Hippocampal formation (tissue), 2 donors: ENCODE measurements at places on chromosomes 3 and 15.

DNA sequence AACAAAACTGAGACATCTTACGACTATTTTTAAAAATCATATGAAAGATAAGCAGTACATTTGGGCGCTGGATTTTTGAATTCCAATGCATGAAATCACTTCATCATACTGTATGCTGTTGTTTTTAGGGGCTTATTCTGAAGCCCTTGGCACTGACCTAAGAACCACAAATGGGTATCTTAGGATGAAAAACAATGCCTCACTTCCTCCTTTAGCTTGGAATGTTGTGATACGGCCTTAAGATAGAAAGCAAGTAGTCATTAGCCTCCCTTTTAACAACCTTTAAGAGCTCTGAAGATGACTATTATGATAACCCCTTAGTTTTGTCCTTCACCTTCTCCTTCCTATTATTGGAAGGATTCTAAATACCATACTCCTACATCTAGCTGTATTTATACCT lies 289.8 kb downstream of the ARPP21 start:
- DNase-seq: no peak

DNA sequence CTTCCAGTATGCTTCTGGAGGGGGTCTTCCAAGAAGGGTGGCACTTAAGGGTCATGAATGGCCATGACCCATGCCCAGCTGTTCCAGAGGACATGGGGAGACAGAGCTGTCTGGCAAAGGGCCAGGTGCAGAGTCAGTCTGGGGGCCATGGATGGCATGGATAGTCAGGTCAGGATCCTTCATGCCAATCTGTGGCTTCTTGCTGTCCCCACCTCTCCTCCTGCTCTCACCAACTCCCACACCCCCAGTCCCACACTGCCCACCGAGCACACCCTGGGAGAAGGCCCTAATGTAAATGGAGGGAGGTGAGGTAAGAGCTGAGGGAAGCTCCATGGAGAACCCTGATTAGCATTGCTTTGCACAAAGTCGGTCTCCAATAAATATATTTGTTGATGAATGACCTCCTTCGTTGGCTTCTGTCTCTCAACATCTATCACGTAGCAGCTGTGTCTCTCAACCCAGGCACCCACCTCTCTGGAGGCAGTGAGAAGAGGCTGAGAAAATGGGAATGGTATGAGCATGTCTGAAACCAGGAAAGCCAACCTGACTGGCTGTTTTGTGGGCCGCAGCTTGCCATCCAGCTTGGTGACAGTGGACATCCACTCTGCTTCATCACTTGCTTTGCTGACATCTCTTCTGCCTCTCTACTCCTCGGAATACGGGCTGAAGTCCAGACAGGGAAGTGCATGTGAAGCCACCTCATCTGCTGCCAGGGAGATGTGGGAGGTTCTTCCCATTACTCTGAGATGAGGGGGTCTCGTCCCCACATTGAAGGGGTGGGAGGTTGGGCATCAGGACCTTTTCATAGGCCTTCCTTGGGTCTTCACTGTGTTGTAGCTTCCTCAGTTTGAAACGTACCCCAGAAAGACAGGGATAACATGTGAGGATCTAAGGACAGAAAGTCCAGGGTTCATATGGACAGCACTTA lies 37.7 kb upstream of the RAB6B start:
- no peak for DNase-seq

GRCh38 chr3:162738784-162739183 lies 1242.2 kb downstream of the OTOL1 start:
- no peak for DNase-seq

DNA sequence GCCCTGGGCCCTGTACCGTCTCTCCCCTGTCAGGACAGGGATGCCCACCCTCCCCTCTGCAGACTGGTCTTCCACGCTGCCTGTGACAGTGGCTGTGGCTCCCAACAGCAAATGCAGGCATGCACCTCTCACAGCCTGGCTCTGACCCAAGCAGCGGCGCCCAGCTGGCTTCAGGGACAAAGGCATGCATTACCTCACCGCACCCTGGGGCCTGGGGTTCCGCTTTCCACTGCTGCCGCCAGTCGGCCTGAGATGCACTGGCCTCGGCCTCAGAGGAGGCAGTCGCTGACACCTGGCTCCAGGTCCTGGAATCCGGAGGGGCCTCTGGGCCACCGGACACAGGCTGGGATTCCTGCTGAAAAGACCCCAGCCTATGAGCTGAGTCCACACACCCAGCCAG lies 70.3 kb downstream of the SCN5A start:
- DNase-seq: no peak

DNA sequence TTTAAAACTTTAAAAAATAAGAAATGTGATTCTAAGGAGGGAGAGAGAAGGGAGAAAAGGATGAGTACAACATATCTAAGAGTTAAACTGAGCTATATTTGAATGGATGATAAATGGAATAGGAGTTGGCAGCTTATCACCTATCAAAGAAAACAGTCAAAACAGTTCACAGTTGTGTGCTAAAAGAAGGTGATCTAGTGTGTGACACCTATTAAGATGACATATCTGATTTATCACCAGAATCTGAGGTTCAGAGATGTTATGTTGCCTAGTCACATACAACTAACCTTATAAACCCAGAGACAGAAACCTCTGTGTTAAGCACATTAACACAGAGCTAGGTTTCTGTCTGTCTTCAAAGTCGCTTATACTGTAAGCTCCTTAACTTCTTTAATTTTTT lies 3.0 kb downstream of the ATP13A3 start:
- no peak for DNase-seq

- DNase-seq: no peak
Measured at GRCh38 chr3:13371100-13372075, 48.7 kb downstream of the NUP210 start.

DNA sequence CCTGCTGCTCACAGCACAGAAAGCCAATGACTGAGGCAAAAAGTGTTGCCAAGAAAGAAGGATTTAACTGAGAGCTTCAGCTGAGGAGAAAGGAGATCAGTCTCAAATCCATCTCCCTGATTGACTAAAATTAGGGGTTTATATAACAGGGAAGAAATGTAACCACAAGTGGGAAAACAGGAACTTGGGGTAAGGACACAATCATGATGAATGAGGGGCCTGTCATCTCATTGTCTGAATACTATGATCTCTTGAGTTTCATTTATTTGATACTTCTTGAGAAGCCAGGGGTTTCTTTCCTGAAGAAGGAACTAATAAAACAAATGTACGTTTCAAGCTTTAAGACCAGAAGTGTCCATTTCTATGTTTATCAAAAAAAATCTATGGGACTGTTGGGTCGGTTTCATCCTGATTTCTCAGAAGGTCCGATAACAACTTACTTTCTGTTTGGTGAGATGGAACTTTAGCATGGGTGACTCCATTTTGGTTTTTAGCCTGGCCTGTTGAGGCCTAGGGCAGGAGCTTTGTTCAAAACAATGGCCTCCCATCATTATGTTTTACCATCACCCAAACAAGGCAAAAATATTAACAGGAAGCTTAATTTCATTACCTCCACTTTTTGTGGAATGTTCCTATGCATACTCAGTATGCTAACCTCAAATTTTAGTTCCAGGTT lies 76.6 kb upstream of the PIAS1 start:
- DNase-seq: no peak

DNA sequence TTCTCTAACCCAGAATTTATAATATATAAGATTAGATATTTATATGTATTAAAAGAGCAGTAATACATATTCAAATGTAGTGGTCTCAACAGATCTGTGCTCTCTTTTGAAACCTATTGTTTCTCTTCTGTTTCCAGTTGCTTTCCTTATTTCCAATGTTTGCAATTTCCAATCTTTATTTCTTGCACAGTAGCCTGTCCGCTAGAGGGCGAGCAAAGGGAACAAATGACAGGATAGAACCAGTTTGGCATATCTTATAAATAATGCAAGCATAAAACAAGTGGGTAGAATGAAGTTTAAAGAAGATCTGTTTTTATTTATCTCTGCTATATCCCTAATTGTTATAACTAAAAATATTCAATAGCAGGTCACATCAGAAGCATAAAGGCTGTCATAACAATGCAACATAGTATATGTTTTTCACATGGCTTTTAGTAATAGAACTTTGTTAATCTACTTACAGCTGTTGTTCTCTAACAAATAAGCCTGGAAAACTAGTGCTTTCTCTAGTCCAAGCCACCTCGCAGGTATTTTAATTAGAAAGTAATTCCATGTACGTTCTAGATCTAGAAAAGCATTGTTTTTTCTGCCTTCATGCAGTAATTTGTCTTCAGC lies 15.1 kb upstream of the TCAIM start:
- peak; percentile 11 for DNase-seq

DNA sequence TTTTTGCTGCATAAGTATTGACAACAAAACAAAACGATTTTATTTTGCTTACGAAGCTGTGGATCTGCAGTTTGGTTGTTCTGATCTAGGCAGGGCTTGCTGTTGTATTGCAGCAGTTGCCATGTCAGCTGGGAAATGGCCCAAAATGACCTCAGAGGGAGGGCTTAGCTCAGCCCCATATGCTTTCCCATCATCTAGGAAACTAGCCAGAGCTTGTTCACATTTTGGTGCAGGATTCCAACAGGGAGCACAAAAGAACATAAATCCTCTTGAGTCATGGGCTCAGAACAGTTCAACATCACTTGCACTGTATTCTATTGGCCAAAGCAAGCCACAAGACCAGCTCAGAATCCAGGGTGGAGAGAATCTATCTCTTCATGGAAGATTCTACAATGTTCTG lies 42.2 kb upstream of the ROBO2 start:
- DNase-seq: no peak

GRCh38 chr15:50519740-50520425 lies 26.6 kb downstream of the USP50 start:
- no peak for DNase-seq

GRCh38 chr3:116815831-116816588 lies 106.4 kb downstream of the TUSC7 start:
- DNase-seq: no peak

- DNase-seq: no peak
Measured at GRCh38 chr3:97883736-97884135, 61.9 kb downstream of the CRYBG3 start.

DNA sequence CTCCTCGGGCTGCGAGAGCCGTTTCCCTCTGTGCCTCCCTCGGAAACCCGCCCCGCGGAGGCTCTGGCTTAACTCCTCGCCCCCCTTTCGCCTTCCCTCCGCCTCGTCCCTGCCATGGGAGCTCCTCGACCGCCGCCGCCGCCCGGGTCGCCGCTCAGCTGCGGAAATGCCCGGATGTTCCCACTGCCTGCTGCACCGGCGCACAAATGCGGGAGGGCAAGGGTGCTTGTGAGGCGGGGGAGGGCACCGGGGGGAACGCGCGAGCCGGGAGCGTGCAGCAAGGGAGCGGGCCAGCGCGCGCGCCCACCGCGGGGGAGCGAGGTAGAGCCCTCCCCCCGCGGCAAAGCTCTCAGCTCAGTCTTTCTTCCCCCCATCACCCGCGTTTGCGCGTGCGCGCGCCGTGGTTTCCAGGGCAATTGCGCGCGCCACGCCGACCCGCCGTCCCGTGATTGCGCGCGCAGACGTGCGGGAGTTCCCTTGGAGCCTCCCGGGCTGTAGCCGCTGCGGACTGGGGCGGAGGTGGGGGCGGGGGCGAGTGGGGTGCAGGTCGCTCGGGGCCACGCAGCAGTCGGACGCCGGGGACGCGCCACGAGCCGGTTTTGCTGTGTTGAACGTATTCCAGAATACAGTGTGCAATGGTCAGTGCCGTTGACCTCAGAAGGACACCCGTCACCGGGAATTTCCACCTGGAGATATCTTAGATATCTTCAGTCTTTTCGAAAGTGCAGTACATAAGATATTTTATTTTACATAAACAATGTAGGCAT lies at the start of gene DMXL2:
TSS of gene DMXL2 (minus strand) at position 168 of the 767 bp plus-strand sequence. CDS start 226 bp downstream, outside the sequence.
- peak; percentile 78 for DNase-seq

DNA sequence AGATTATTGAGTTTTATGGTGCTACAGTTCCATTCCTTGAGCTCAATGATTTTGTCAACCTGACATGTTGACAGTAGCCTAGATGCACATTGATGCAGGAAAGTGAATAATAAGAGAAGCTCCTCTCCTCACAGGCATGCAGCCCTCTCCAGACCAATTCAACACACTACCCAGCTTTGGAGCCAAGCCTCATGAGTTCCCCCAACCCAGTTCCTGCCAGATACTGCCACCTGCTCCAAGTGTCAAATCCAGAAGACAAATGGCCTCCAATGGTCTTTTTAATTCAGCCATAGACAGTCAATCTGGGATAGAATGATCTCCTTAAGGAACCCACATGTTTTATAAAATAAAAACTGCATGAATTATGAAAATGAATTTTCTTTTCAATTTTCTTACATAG lies 83.7 kb upstream of the ARHGEF3 start:
- DNase-seq: no peak

DNA sequence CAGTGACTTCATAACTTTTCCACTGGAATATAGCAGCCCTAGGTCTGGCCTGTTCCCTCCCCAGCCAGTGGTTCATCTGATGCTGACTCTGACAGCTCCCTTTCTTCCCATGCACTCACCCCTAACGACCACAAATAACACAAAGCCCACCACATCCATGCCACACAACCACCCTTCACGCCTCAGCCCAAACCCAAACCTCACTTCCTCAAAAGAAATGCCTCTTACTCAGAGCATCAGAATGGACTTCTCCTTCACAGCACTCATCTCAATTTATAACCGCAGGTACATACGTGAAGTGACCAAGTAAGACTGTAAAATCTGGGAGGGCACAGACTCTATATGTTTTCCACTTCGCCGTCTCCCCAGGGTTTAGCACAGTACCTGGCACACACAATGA lies 1.1 kb downstream of the RBSN start:
- no peak for DNase-seq

DNA sequence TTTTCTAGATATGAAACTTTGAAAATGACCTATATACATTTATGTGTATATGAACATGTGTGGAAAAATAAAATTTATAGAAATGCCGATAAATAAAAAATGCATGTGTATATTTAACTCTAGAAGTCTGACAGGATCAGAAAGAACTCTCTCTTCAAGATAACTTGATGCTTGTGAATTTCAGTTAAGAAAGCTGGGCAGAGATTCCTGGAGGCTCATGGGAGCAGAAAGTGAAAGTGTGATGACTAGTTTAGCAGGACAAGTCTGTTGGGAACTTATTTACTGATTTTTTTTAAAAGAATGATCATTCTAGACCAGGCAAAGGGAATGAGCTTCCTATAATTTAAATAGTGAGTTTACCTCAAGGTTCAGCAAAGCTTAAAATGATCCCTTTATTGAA lies 81.5 kb upstream of the KCNAB1 start:
- DNase-seq: no peak

GRCh38 chr3:194340757-194341400 lies 10.2 kb downstream of the CPN2 start:
- DNase-seq: no peak

DNA sequence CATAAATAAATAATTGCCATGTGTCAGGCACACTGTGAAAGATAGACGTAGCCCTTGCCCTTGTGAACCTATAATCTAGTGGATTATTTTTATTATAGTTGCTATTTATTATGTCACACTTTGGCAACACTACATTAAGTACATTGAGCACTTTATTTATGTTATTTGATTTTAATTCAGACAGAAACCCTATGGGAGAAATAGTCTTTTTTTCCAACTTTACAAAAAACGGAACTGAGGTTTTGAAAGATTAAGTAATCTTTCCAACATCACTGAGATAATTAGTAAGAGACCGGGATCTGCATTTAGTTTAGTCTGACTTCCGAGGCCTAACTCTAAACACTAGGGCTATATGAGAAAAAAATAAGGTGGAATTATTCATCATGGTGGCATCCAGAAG lies 2.8 kb upstream of the FILIP1L start:
- DNase-seq: no peak

- DNase-seq: no peak
Measured at GRCh38 chr15:89326316-89326715, 8.3 kb downstream of the POLG start.
